Skin of body (tissue), 3 donors: ENCODE measurements at places on chromosomes 11 and 22. TPM values are rescaled to one million over a fixed set of nuclear protein-coding genes. Genes with fewer than 3 reads are reported as not detected.

DNA sequence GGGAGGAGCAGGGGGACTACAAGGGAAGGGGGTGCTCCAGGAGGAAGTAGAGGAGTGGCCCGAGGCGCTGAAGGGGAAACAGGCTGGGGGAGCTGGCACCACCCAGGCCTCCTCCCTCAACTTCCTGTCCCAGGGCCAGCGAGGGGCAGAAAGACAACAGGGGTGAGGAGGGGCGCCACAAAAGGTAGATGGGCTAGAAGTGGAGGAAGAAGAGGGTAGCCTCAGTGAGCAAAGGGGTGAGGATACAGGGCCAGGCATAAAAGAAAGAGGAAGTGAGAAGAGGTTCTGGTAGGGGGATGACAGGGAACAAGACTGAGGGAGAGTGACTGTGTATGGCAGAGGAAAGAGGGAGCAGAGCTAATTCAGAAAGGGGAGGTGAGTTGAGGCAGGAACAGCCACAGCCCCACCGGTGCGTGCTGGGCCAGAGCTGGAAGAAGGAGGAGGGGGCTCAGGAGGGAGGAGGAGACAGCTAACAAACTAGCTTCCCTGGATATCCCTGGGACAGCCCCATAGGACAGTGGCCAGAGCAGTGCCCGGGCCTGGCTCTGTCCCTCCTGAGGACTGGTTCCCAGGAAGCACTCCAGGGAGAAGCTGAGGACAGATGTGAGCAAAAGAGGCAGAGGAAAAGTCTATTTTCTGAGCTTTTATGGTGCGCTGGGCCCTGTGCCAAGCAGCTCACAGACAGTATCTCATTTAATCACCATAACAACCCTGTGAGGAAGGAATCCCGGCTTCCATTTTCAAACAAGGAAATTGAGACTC, 8.5 kb downstream of the DCHS1 start:
- peak; percentile 52 for DNase-seq

DNA sequence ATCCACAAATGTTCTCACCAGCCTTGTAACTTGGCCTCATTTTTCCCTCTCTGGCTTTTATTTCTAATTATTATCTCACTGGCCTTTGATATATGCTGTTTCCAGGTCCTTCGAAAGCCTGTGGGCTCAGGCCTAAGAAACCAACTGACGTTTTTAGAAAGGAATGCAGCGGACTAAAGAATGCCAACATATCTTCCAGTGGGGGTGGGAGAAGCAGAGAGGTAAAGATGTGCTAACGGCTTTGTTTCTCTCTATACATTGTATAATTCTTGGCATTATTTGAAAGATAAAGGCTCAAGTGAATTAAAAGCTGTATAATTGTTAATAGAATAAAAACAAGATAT, 28.2 kb downstream of the OR6Q1 start:
- DNase-seq = no peak

- no peak for DNase-seq
Measured at GRCh38 chr22:27032091-27032761, 374.8 kb downstream of the MIAT start.

GRCh38 chr11:65432686-65433582, 10.3 kb downstream of the NEAT1 start:
- no peak for DNase-seq

GRCh38 chr11:120271672-120272071, 31.7 kb downstream of the POU2F3 start:
- DNase-seq = no peak

DNA sequence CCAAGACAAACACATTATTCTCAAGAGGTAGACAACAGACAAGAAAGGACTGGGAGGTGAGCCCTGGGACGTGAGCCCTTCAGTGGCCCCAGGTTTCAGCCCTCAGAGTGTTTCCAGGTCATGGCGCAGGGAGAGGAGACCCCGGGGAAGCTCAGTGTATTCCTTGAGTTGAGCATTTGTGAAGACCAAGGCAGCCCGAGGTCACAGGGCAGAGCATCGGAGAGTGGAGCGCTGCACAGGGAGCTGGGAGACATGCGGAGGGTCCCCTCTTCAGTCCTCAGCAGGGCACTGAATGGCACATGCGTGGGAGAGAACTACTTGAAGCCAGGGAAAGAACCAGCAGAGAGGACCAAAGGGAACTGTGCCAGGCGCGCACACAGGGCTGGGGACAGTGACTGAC, 11.7 kb downstream of the KRTAP5-6 start:
- DNase-seq = no peak

DNA sequence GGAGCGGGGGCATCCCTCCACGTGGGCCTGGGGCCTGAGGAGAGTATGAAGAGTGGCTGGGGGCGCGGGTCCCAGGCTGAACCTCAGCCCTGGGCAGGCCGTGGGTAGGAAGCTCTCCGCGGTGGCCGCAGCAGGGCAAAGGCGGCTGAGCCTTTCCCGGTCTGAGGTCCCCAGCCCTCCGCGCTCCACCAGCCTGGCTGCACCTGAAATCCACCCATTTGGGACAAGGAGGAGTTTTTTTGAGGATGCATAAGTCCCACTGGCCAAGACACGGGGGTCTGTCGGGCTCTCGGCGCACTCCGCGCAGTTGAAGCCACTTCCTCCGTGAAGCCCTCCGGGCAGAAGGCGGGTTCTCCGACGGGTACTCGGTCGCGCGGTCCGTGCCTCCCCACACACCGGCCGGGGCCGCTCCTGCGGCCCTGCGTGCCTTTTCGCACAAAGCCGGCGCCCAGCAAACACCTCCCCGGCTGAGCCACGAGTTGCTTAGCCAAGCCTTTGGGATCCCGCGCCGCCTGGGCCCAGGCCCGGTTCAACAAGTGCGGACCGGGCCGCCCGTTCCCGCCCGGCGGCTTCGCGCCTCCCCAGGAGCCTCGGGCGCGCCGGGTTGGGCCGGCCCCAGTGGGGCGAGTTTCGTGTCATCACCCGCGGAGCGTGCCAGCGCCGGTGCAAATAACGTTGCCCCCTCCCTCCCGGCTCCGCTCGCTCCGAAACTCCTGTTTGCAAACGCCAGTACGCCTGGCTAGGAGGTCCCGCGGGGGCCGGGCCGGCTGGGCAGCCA, 666 bp upstream of the OVOL1 start:
- DNase-seq = no peak

DNA sequence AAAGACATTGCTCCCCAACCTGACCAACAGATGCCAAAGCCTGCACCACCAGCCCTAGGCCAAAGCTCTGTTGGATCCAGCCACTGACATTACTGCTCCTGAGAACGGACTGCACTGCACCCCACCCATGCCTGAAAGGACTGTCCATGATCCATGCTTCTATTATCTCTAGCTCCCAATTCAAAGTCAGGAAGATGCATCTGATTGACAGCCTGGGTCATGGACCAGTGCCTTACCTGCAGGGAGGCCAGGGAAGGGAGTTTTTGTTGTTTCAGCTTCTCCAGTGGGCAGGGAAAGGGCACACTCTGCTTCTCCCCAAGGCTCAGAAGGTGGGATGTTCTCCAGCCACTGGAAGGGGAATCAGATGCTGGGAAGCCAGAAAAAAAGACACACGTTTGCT, 4.8 kb upstream of the PRDM11 start:
- no peak for DNase-seq

DNA sequence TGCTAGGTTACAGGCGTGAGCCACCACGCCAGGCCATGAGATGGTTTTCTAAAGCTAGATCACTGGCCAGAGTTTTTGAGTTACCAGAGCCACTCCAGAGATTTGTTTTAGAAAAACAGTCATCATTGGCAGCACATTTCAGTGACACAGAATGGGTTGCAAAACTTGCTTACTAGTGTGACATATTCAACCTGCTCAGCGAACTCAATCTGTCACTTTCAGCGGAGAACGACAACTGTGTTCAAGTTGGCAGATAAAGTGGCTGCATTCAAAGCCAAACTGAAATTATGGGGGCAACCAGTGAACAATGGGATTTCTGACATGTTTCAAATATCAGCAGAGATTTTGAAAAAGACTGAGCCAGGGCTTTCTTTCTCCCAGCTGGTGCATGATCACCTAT, 456.3 kb upstream of the ISX start:
- no peak for DNase-seq

SLC22A25 gene
- 0.10 TPM for total RNA-seq

PRSS23 gene
- 22.1 TPM for total RNA-seq

DNA sequence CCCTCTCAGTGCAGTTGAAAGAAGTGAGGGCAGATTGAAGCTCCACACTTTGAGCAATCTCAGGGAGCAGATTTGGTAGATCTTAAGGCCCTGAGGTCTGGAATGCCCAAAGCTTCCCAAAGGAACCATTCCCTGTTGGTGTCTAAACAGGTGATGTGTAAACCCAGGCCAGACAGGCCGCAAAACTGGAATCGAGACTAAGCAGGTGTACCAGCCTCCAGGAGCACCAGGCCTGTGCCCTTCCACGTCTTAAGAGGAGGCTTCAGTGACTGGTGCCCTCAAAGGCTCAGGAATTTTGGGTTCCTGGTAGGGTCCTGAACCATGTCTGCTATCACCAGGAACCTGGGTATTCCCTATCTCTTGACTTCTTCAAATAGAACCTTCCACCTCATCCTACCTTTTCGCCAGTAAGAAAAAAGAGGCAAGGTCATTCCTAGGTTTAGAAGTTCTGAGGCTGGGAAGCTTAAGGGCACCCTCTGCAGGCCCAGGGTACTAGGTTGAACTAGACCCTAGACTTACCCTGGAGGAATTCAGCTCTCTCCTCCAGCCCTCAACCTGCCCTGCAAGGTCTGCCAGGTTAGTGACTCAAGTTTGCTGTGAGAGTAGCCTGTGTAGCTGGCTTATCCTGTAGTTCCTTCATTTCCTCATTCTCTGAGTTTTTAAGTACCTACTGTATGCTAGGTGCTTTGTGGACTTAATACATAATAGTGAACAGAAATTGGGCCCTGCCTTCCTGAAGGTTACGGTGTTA, 100.0 kb upstream of the NNMT start:
- no peak for DNase-seq

DNA sequence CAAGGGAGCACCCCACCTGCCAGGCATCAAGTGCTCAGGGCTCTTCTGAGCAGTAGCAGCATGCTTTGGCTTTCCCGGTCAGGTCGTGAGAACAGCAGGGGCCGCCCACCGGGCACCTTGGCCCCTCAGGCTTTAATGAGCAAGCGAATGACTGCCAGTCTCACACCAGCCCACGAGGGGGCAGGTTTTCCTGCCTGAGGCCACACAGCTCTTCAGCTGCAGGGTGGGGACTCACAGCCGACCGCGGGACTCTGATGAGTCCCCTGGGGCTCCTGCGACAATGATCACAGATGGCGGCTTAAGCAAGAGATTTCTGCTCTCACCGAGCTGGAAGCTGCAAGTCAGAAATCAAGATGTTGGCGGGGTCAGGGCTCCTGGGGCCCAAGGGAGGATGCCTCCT, 14.3 kb upstream of the FGF19 start:
- DNase-seq = peak; percentile 24

DNA sequence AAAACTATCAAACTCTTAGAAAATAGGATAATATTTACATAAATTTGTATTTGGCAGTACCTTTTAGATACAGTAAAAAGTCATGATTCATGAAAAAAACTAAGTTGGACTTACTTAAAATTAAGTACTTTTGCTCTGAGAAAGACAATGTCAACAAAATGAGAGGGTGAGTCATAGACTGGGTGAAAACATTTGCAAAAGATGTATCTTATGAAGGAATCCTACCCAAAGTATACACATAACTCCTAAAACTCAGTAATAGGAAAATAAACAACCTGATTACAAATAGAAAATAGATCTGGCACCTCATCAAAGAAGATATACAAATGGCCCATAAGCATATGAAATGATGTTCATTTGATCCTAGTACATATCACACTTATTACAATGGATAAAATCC, 1154.6 kb downstream of the JRKL start:
- no peak for DNase-seq

DNA sequence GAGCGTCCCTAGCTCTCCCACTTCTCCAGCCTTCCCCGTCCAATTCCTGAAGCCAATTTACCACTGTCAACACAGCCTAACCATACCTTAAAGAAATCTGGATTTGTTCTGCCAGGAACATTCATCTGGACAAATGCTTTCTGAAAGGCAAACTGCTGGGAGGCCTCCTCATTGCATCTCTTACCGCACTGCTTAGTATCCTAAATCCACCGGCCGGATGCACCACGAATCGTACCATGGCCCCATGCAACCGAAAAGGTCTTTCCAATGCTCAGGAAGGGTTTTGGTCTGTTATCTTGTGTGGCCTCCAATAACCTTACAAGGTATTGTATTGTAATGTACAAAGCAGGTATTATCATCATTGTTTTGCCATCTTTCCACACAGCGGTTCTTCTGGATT, 57.6 kb downstream of the MYH9 start:
- no peak for DNase-seq

- DNase-seq = no peak
Measured at GRCh38 chr11:108871152-108871551, 206.3 kb downstream of the DDX10 start.

- no peak for DNase-seq
Measured at GRCh38 chr11:117287668-117288067, 3.5 kb upstream of the BACE1-AS start.

DNA sequence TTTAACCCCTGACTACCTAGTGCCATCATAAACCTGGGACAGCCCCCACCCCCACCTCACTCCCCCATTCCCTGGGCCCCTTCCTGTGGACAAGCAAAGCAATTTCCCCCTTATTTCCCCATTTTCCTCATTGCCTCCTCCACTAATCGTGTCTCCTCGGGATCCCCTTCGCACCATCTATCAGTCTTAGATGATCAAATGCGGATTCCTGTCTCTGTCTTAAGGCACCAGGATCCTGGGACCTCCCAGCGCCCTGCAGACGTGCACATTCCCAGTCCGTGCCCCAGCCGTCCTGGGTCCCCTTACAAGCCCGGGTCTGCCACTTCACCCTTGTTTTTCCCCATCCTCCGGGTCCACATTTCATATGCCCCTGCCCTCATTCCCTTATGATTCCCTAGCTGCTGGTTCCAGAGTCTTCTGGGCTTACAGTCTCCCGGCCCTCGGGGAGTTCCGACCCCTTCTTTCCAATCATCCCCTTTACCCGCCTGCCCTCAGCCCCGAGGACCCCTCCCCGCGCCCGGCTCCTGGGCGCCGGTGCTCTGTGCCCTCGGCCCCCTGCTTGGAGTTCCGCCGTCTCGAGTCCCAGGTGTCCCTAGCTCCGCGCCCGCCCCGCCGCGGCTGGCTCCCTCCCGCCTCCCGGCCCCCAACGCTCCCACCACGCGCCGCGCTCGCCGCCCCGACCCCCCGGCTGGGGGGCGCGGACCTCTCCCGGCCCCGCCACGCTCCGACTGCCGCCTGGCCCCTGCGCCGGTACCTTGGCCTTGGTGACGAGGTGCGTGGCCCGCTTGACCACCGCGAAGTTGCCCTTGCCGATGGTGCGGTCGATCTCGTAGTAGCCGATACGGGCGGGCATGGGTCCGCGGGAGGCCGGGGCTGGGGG, 599 bp downstream of the SIK3 start:
- DNase-seq = peak; percentile 20

MRGPRX4 gene
- total RNA-seq = not detected

DNA sequence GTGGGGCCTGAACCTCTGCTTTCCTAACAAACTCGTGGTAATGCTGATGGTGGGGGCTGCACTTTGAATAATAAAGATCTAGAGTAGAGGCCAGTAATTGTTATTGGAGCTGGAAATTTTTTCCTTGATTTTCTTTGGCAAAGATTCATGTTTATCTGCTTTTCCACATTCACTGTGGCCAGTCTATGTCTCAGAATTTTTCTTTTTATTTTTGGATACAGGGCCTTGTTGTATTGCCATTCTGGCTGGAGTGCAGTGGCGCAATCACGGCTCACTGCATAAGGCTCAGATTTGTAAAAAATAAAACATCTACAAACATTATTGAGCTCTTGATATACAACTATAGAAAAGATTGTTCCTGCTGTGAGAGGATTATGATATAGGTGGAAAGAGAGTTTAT, 1.6 kb downstream of the TMEM135 start:
- no peak for DNase-seq

SYT8 gene
- total RNA-seq = 6.7 TPM

- DNase-seq = no peak
Measured at GRCh38 chr11:75261902-75262361, 21.4 kb downstream of the TPBGL start.
